SIG-M5 (cell line): ENCODE measurements at places on chromosomes 1 and 21.

- DNase-seq: no peak
These were observed 150.5 kb downstream of the APP start for GRCh38 chr21:26020081-26020480.

GRCh38 chr1:191125950-191126349 is 648.3 kb upstream of the BRINP3 start:
- DNase-seq: no peak

DNA sequence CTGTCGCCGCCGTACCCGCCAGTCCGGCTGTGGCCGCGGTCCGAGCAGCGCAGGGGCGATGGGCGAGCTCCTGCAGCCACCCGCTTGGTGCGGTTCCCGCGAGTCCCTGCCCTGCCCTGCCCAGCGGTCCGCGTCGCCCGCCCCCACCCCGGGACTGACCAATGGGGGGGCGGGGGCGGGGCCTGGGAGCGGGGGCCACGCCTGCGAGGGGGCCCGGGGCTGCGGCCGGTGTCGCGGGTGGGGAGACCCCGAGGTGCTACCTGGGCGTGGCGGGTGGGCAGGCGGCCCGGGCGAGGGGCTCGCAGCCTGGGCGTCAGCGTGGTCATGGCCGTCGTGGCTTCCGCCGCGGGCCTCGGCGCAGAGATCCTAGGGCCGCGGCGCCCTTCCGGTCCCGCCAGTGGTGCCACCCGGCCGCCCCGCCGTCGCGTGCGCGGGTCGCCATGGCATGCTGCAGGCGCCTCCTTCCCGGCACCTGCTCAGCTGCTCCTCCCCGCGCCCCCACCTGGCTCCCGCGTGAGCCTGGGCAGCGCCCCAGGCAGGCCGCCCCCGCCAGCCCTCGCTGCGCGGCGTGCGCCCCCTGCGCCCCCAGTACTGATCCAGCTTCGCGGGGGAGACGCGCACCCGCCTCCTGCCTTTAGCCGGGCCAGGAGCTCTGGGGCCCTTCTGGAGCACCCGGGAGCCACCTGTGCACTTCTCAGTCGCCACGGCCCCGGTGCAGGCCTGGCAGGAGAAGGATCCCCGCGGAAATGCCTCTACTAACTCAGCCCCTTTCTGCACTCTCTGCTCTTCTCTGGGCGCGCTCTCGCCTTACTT is at the start of gene BMP8B:
TSS of gene BMP8B (minus strand) at position 108 of the 813 bp plus-strand sequence. CDS start 380 bp downstream, outside the sequence.
- no peak for DNase-seq

DNA sequence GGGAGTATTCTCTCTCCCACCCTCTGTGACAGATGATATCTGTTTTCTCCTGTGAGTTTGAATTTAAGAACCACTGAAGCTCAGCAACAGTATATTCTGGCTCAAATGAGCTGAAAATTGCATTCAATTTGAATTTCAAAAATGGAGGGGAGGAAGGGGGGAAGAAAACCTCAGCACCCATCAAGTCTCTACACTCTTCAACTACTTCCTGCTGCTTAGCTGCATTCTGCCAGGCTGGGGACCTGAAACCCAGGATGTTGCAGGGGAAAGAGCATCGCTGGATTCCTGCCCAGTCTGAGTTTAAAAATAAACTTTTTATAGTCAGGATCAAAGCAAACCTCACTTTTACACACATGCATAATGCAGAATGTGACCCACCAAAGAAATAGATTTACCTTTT is 214.3 kb upstream of the ESRRG start:
- DNase-seq: no peak

- DNase-seq: no peak
These were observed 22.7 kb upstream of the MX1 start for GRCh38 chr21:41403331-41403730.

GRCh38 chr1:228334226-228334935 is 72.3 kb downstream of the TRIM11 start:
- DNase-seq: no peak

DNA sequence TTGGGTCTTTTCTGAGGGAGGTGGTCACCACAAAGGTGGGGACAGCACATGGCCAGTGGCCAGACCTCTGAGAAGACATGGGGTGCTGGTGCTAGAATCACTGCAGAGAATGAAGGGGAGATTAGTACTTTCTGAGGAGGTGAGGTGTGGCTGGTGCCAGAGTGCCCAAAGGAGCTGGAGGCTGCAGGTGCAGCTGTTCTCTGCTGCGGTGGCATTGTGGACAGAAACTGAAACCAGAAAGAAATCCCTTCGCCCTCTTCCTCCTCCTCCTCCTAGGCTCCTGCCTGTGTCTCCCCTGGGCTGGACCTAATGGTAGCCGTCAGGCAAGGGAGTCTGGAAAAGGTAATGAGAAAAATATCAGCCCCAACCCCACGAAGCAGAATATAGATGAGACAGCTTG is 261.7 kb downstream of the TM2D1 start:
- DNase-seq: no peak

GRCh38 chr1:108699375-108700332 is 7.5 kb downstream of the PRPF38B start:
- no peak for DNase-seq

- no peak for DNase-seq
These were observed 53.8 kb downstream of the LYPLAL1 start for GRCh38 chr1:219227360-219228057.

DNA sequence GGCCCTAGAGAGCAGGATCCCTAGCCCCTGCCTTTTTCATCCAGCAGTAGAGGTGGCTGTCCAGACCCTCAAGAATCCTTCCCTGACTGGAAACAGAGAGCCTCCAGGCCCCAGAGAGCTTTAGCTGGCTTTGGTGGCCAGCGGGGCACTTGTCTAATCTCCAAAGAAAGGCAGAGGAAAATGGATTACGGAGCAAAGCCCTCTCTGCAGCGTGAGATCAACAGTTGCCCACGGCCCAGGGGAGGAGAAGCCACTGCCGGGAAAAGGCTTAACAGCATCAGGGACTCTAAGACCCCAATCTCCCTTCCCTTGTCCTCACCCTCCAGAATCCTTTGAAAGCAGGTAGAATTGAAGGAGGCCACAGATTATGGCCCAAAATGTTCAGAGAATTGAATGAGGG is 35.8 kb upstream of the GRIK3 start:
- no peak for DNase-seq

- DNase-seq: no peak
These were observed 18.8 kb downstream of the KIAA1614 start for GRCh38 chr1:180931529-180931928.

GRCh38 chr1:41864471-41865040 is 54.2 kb downstream of the HIVEP3 start:
- DNase-seq: no peak

GRCh38 chr1:15412843-15413242 is 3.2 kb downstream of the EFHD2 start:
- no peak for DNase-seq

- DNase-seq: no peak
These were observed 112.3 kb upstream of the TSPAN2 start for GRCh38 chr1:115201598-115201997.

DNA sequence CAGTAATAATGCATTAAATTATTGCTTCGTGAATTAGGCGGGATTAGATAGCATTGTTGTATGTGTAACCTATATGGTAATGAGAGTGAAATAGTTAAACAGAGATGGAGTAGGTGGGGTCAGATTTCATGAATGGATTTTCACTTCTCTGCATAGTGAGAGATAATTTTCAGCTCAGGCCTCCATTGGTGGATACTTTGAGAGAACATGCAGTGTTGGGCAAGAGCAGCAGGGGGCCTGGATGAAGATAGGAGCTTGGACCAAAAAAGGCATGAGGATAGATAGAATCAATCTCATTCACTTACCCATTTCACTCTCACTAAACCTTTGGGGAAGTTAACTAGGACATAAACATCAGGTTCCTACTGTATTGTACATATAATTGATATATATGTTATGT is 39.5 kb upstream of the C1orf87 start:
- no peak for DNase-seq

DNA sequence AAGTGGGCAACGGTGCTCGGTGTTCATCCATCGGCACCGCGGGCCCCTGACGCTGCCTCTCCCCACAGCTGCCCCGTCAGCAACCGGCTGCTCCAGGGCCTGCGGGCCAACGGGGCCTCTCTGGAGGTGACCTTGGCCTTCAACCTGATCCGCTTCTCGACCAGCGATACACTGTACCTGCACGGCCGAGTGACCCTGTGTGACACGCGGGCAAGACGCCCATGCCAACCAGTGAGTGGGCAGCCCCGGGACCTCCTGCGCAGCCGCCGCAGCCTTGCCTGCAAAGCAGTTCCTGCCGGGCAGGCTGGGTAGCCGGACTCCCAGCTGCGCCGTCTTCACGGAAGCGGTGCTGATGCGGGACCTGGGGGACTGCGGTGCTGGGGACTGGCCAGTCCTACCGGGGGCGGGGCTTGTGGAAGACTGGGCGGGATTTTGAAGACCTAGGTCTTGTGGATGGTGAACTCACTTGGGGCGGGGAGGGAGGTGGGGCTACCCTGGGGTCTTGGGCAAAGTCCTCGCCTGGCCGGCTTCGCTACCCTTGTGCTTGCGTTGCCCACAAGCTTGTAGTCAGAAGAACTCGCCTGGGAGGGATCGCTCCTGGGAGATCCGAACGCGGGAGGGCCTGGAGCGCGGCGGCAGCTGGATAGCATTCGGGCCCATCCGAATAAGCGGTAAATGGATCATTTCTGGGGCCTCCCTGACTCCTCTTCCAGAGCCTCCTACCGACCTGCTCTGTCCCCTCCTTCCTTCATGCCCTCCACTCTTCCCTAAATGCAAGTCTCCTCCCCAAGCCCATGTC is 8.8 kb upstream of the CEP85 start:
- no peak for DNase-seq

DNA sequence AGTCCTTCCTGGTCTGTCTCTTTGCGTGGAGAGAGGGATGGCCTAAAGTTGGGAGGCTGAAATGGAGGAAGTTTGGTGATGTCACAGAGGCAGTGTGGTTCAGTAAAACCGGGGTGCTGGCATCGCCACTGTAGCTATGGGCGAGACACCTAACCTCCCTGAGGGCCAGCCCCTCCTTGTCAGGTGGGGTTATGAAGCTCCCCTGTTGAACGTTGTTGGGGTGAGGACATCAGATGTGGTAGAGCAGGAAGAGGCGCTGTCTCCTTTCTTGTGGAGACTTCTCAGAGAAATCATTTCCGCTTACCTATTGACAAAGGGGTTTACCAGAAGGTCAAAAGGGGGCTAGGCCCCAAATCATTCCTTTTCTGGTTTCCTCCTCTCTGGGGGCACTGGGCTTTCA is 294.7 kb downstream of the SIPA1L2 start:
- no peak for DNase-seq

- no peak for DNase-seq
These were observed 686 bp downstream of the ARF1 start for GRCh38 chr1:228082918-228083870.

- DNase-seq: no peak
These were observed 35.1 kb upstream of the LRRC39 start for GRCh38 chr1:100213141-100213540.

- no peak for DNase-seq
These were observed 43.0 kb downstream of the TNFSF4 start for GRCh38 chr1:173164178-173164577.

GRCh38 chr1:196649990-196650389 is 1.9 kb upstream of the CFH start:
- DNase-seq: no peak

DNA sequence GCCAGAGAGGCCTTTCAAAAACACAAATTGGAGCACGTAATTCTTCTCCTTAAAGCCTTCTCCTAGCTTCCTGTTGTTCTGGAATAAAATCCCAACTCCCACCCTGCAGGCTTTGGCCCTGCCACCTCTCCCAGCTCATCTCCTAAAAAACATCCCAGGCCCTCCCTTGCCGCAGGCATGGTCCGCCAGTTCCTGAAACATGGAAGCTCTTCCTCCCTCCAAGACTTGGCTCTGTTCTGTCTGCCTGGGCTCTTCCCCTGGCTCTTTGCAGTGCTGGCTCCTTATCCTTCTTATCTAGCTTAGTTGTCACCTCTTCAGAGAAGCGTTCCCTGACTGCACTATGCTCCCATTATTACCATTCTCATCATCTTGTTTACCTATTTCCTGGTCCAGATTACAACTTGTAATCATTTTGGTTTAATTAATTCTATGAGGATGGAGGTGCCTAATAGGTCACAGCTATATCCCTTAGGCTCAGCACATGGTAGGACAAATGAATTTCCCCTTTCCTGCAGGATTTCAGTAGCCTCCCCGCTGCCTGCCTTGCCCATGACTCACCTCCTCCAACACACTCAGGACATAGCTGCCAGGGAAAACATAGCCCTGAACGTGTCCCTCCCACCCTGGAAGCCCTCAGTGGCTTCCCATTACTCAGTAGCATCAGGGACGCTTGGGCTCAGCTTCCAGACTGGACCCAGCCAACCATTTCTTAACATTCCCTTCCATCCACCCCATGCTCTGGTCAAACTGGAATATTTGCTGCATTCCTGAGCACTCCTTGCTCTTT is 15.7 kb upstream of the IGSF21 start:
- DNase-seq: no peak

DNA sequence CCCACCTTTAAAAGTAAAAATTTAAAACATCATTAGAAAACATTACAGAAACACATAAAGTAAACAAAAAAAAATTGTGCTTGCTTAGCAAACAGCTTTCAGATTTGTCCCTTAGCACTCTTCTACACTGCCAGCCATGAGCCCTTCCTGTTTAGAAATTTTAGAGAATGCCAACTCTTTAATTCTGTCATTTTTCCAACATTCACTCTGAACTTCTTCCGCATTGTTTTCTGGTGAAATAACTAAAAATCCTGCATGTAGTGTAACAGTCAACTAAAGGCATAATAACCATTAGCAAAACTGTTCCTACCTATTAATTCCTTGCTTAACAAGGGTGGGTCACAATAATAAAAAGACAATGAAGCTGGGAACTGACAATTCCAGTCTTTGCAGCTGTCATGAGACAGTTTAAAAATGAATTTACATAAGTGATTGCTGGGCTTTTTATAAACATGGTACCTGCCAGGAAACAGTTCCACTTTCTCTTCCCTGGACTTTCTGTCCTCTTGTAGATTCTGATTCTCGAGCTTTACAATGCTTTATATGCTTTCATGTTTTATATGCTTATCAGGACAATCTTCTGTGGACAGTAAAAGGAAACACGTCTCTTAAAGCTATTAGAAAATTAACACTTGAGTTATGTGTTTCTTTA is 19.0 kb downstream of the GNG12 start:
- no peak for DNase-seq

DNA sequence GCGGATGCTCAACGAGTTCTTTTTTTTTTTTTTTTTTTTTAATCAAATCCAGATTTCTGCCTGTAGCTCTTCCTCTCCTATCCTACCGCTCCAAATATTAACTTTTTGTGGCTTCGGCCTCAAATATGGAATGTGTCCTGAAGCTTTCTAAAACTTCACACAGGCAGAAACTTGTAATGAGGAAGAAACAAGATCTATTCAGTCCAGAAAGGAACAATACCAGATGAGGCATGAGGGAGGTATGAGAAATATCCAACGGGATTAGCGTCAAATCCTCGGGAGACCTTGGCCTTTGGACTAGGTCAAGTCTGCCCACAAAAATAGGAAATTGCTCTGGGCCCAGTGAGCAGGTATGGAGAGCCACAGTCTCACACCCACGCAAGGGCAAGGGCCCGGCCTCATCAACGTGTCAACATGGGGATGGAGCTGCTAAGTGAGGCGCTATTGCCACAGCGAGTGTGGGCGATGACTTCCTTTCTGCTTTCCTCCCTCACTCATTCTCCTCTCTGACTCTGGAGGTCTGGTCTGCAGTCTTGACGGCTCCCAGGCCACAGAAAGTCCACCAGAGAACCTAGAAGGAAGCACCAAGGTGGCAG is 66.6 kb downstream of the BCAR3 start:
- DNase-seq: no peak

GRCh38 chr1:241749041-241749944 is 97.2 kb downstream of the WDR64 start:
- no peak for DNase-seq

GRCh38 chr1:220701974-220702373 is 11.8 kb downstream of the C1orf115 start:
- DNase-seq: no peak
